ENCODE measurements at places on chromosomes 7 and 10. TPM values are rescaled to one million over a fixed set of nuclear protein-coding genes. Genes with fewer than 3 reads are reported as not detected.
A peak's percentile ranks its signal among the peaks of the same experiment; 100 is the strongest.

GPRIN2 gene
- total RNA-seq = not detected

PTPRN2 gene
- total RNA-seq = 6.0 TPM

DNA sequence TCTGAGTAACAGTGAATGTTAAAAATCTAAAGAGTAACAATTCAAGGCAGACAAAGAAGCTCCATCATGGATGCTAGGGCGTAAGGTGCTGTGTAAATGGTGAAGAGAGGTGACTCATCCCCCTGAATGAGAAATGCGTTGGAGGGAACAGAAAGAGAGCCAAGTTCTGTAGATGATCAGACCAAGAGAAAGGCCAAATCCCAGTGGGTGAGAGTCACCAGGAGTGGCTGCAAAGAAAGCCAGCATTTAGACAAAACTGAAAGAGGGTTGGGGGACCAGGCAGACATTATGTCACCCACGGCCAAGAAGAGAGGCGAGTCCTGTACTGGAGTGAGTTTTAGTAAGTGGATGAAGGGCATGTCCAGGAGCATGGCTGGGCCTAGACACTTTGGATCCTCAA lies 153.1 kb downstream of the TRIL start:
- DNase-seq = no peak

ADAMTS14 gene
- total RNA-seq = 6.4 TPM

- DNase-seq = no peak
Observed at GRCh38 chr10:49615213-49615612, 1.4 kb downstream of the CHAT start.

TLX1 gene
- not detected for total RNA-seq

- DNase-seq = peak; percentile 100
Observed at GRCh38 chr7:150383710-150384397, 4.7 kb downstream of the ZNF775 start.

GRCh38 chr10:102880256-102880655 lies 11.0 kb downstream of the AS3MT start:
- DNase-seq = no peak

- DNase-seq = no peak
Observed at GRCh38 chr10:50805981-50806622, 66.4 kb downstream of the ASAH2B start.
